ENCODE measurements at places on chromosomes 3 and 15. TPM values are rescaled to one million over a fixed set of nuclear protein-coding genes. Genes with fewer than 3 reads are reported as not detected.

SELENOT gene
- 111 TPM for total RNA-seq

GCNT3 gene
- total RNA-seq = 1.0 TPM

GRCh38 chr15:75647370-75648155 lies at the start of gene SNX33:
TSS of gene SNX33 (plus strand) at chr15:75647912. CDS start at chr15:75649103, 1,191 bp downstream.
- peak; percentile 84 for DNase-seq

DNA sequence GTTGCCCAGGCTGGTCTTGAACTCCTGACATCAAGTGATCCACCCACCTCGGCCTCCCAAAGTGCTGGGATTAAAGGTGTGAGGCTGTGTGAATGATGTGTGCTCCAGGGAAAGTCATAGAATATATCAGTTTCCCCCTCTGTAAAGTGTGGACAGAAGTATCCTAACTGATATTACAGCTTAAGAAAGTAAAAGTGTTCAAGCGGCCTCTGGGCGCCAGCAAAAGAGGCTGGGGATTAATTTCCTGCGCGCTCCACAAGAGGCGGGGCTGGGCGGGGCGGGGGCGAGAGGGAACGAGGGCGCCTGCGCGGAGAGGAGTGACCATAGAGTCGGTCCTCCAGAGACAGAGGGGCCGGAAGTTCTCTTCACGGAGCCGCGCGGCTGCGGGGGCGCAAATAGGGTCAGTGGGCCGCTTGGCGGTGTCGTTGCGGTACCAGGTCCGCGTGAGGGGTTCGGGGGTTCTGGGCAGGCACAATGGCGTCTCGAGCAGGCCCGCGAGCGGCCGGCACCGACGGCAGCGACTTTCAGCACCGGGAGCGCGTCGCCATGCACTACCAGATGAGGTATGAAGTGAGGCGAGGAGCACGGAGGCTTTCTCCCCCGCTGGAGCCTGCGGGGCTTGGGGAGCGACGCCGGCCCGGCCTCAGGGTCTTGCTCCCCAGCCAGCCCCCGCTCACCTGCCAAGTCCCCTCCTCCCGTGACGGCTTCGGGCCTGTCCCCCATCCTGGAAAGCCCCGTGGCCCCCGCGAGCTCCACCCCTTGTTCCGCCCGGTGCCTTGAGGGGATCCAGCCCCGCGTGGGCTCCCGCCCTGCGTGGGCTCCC lies at the start of gene JAGN1:
Gene JAGN1 (plus strand): TSS at position 362 of the 823 bp plus-strand sequence. CDS start 113 bp downstream, at position 475.
- peak; percentile 84 for DNase-seq

DNA sequence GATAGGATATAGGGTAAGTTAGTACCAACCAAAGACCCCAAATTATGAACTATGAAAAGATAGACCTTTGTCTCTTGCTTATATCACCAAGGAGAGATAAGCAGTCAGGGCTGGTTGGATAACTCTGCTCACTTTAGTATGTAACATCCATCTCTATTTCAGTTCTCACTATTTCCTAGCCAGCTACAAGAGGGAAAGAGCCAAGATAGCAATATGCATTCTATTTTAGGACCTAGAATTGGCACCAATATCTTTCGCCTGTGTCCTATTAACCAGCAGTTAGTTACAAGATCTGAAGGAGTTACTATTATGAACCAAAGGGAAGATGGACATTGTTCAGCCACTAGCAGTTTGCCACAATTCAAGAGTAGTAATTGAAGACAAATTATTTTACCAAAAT lies 457.5 kb downstream of the NSUN3 start:
- no peak for DNase-seq

DNA sequence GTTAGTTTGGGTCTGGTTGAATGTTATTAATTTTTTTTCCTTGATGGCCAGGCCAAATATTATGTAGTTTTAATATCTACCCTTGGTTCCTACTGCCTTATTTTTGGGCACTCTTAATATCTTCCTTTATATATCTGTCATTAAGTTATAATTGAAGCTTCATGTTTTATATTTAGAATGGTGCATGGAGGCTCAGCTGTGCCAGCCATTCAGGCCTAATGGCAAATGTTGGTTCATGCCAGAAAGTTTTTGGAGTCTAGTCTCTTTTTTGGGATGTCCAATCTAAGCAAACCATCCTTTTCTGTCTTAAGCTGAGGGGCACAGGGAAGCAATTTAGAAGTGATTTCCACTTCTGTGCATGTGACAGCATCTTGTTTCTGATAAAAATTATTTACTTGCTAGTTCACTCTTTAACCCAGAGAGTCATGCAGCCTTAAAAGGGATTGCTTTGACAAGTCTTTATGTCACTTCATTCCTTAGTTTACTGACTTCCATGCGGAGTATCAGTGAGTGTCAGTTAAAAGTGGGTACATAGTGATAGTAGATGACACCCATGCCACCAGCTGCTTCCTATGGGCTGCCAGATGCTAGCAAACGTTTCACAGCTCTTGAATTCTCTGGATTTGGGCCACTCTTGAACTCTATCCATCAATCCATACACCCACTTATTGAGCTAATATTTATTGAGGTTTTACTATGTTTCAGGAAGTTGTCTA lies 33.0 kb downstream of the MITF start:
- DNase-seq = no peak

DNA sequence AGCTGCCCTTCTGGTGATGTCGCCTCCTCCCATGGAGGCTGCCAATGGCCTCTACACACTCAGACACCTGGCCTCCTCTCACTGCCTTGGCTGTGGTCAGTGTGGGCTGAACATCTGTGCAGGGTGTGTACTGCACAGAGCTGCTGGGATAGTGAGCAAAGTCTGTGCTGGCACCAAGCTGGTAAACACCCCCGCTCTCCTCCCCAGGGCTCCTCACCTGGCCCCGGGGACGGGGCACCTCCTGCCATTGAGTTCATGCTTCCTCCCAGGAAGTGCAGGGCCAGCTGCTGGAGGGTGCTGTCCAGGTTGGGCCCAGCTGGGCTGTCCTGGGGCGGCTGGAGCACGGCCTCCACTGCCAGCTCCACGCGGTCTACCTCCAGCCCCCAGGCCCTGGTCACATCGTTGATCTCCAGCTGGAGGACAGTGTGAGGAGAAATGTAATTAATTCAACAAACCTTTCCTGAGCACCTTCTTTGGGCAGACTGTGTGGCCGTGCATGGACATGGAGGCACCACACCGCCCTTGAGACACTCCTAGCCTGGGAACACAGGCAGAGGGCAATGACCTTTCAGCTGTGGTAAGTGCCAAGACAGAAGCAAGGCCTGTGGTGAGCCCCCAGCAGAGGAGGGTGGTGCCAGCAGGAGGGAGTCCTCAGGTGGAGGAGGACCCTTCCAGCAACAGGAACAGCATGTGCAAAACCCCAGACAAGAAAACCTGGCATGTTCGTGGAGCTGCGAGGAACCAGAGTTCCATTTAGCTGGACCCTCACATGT lies 6.8 kb downstream of the STOML1 start:
- peak; percentile 85 for DNase-seq

GRCh38 chr3:33505027-33505426 lies 64.8 kb upstream of the UBP1 start:
- no peak for DNase-seq

DNA sequence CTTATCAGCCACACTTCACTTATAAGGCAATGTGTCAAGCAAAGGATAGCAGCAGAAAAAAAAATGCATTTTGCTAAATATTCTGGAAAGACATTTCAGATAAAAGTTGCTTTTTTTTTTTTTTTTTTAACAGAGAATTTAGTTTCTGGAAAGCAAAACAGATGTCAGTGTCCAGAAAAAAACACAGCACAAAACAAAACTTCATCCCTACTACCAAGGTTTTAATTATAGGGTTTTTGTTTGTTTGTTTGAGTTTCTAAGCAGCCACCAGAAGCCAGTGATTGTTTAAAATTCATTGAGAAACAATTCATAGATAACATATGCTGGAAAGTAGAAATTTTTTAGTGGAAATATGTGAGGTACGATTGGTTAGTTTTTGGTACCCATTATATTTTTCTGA lies 1202.7 kb downstream of the OTOL1 start:
- DNase-seq = no peak

- DNase-seq = no peak
Measured at GRCh38 chr3:194714564-194714963, 28.9 kb downstream of the FAM43A start.

DNA sequence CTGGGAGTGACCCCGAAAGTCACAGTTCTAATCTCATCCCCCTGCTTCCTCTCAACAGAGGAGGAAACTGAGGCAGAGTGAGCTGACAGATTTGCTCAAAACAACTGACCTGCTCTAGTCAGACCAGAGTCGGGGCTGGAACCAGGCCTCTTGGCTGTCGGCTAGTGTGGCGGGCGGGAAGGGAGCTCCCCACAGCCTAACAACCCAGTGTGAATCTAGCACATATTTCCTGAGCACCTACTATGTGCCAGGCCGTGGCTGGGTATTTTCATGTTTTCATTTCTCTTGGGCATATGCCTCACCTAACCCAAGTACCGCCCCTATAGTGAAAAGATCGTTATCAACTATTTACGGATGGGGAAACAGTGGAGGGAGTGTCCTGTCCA lies 27.2 kb downstream of the GRIP2 start:
- DNase-seq = no peak

DNA sequence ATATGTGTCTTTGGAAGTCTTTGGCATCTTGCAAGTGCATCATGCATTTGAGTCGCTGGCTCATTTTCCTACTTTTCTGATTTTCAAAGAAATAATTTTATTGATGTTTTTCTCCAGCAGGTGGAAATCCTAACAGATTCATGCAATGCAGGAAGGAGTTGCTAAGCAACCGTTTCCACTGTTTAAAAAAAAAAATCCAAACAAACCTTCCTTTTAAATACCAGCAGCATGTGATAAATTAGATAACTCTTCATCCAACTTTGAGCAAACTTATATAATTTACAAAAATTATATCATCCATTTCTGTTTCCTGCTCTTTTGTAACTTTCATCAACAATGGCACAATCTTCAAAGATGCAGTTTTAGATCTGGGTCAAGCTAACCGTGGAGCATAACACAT lies 364.1 kb downstream of the MFSD1 start:
- DNase-seq = no peak

GRCh38 chr3:46454209-46454595 lies 10.5 kb downstream of the LTF start:
- no peak for DNase-seq

DNA sequence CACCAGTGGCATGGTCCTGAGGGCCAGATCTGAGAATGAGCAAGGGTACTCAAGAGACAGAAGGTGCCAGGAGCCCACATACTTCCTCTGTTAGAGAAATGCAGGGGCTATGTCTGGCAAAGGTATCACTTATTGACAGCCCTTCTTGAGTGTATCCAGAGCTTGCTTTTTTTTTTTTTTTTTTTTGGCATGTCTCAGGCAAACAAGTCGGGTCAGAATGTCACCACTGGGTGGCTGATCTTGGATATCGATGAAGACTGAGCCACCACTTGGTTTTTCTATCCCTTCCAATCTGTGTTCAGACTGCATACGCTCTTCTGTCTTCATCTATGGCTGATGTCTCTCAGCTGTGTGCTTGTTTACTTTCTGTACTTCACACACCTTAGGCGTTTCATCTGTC lies 363.4 kb upstream of the C2CD4B start:
- no peak for DNase-seq

- no peak for DNase-seq
Measured at GRCh38 chr3:67327582-67327981, 326.8 kb downstream of the SUCLG2 start.
